ENCODE measurements at places on chromosomes 2 and 18.

DNA sequence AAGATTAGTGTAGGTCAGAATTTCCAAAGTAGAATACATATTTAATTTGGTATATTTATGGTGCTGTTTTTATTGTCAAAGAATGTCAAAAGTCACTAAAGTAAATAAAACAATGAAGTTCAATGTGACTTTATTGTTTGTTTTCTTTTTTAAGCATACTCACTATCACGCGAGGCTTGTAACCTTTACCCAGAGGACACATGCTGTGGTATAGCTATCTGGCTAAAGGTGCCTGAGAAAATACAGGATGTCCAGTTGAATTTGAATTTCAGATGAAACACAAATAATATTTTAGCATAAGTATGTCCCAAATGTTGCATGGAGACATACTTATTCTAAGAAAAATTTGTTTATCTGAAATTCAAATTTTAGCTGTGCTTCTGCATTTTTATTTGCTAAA is 103.3 kb upstream of the KLF7 start:
- no peak for DNase-seq

- no peak for DNase-seq
Observed at GRCh38 chr2:21452678-21453077, 328.9 kb downstream of the TDRD15 start.

GRCh38 chr2:196274387-196274809 is 103.0 kb upstream of the STK17B start:
- DNase-seq: no peak

GRCh38 chr2:197358931-197359330 is 48.4 kb upstream of the ANKRD44 start:
- DNase-seq: no peak

- no peak for DNase-seq
Observed at GRCh38 chr2:4049463-4049862, 346.1 kb downstream of the DCDC2C start.

DNA sequence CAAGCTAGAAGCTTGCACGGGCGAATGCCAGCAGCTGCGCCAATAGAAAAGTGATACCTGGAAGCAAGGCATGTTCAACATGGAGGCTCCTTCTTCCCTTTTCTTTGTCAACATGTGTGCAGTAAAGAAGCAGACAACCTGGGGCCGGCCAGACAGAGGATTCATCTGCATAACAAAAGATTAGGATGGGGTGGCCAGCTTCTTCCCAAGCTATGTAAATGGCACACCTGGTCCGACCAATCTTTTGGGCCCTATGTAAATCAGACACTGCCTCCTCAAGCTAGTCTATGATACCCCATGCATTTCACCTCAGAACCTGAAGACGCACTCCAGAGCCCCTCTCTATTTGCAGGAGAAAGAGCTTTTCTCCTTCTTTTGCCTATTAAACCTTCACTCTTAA is 66.4 kb upstream of the TGFA start:
- peak; percentile 52 for DNase-seq

DNA sequence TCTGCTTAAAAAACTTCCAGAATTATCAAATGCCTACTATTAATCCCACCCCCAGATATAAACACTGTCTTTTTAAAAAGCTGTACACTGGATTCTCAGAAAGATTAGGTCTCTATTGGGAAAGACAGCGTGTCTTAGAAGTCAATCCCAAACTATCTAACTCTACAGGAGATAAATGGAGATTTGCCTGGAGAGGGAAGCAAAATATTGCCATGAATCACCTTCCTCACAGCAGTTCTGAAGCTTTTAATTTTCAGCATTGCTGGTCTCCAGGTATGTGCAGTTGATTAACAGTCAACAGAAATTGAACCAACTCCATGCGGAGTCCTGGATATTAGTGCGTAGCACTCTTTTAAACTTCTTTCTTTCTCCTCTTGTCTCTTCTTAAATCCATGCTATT is 122.2 kb downstream of the DSC3 start:
- no peak for DNase-seq

GRCh38 chr2:137775529-137775928 is 188.7 kb upstream of the HNMT start:
- no peak for DNase-seq

- no peak for DNase-seq
Observed at GRCh38 chr2:53467467-53468180, 300.0 kb upstream of the CHAC2 start.

- no peak for DNase-seq
Observed at GRCh38 chr2:133194777-133195335, 373.4 kb downstream of the NCKAP5 start.

DNA sequence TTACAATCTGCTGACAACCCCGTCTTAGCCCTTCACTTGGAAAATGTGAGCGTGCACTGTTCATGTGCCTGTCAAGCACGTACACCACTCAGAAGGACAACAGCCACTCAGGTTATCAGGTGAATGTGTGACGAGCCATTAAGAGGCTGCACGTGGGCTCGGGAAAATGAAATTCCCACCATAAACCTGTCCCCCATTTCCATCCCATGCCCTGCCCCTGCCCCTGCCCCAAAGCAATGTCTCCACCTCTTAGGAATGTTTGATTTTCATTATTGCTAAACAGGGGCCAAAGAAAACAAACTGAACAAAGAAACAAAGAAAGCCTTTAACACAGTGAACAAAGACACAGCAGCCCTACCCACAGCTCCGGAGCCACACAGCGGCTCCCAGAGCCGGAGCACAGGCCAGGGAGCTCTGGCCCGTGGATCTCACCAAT is 90.5 kb downstream of the TMEM18 start:
- no peak for DNase-seq

DNA sequence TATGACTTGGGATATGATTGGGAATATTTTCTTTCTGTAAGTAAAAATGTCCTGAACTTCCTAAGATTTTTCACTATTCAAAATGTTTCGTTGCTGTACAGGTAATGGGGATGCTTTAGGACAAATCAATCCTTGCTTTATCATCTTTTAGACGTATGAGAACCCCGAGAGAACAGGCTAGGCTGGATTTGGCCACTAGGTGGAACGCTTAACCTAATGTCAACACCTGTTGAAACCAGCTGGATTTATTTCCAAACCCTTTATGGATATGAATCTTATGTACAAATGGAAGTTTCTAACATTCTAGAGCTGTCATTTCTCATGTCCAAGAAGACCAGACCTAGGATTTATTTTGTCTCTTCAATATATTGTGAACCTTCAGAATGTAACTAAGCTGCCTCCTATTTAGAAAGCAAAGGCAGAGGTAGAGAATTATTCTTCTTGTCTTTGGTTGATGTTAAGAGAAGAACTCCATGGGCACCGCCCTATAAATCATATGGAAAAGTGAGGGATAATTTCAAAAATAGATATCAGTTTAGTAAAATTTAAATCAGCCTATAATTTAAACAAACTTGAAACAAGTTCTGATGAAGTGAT is 96.7 kb downstream of the PMAIP1 start:
- no peak for DNase-seq

- no peak for DNase-seq
Observed at GRCh38 chr2:3580449-3580848, 5.4 kb downstream of the RPS7 start.

DNA sequence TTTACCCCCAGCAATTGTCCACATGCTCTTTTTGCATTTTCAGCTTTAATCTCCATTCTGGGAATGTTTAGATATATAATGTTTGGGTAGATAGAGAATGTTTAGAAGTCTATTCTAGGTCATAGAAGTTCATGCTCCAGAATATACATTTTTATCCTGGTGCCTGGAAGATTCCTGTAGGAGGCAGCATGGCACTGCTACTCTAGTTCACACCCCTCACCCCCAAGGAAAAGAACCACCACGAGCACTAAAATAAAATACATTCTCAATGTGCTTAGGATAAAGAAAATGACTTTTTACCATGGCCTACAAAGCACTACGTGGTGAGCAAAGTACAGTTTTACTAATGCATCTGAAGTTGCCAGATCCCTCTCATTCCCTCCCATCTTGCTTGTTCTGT is 53.8 kb downstream of the MYO1B start:
- no peak for DNase-seq

GRCh38 chr18:52045946-52046675 is 293.9 kb upstream of the DCC start:
- no peak for DNase-seq

GRCh38 chr2:37188570-37188969 is at the start of gene SULT6B1:
SULT6B1 (minus strand) TSS chr2:37188670; CDS start chr2:37188640, 30 bp downstream.
- DNase-seq: no peak

DNA sequence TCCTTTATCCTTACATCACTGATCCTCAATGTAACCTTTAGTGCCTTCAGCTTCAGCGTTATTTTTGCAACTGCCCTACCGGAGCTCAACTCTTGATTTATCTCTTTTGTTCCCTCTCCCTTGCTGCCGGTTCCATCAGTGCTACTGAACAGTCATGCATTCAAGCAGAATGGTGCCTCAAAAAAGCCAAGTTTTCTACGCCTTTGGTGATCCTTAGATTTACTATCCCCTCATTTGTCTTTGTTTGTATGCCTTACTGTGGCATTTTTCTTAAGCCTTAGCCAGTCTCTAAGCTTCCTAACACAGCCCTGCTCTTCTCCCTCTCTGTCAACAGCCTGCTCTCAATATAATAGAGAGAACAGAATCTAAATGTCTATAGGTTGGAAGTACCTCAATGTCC is 847.7 kb downstream of the CPS1 start:
- no peak for DNase-seq

DNA sequence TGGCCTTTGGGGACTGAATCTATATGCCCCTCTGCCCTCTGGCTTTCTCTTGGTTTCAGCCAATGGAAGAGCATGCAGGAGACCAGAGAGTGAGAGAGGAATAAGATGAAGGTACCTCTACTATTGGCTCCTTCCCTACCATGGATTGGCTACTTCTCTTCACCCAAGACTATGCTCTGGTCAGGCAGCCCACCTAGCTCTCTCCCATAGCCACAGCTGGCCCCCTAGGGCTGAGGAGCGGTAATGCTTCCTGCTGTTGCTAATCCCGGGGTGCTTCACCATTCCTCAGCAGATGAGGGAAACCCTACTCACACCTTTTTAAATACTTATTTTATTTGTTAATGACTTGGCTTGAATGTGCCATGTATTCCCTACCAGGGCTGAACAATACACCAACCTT is 142.4 kb downstream of the MREG start:
- peak; percentile 20 for DNase-seq

DNA sequence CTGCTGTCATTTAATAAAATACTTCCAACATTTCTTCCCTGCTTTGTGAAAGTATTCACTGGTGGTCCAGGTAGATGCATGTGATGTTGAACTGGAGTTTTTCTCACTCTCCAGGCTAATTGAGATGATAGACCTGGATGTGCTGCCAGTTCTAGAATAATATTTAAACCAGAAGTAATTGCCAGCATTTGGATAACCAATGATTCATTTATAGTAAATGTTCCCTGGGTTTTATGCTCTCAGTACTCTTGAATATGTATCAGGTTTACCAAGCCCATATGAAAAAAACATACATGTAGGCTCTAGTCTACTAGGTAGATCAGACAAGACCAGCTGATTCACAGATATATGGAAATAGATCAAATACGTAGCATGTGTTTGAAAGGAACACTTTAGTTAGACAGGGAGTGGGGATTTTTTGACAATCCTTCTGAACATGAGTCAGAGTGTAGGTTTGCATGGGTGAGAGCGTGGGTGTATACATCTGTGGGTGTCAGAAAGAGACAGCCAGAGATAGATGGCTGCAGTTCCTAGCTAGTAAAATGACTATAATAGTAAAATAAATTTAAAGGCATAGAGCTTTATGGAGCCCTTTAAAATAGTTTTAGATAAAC is 115.1 kb downstream of the NAB1 start:
- no peak for DNase-seq

DNA sequence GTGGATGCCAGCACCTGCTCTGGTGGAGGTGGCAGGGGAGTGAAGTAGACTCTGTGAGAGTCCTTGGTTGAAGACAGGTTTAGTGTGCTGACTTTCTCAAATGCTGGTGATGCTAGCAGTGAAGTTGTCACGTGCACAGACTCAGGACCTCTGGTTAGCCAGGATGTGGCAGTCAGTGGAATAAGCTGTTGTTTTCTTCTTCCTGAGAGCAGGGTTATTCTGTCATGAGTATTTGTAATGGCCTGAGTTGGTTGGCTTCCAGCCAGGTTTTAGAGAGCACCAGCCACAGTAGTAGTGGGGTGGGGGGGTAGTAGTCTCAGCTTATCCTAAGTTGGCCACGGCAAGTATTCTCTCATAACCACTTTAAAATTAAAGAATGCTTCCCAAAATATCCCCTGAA is 238.5 kb upstream of the FBXO11 start:
- DNase-seq: no peak

- DNase-seq: no peak
Observed at GRCh38 chr2:229152674-229153073, 118.4 kb downstream of the PID1 start.

- DNase-seq: no peak
Observed at GRCh38 chr2:196590286-196590685, 49.2 kb upstream of the CCDC150 start.

- no peak for DNase-seq
Observed at GRCh38 chr2:64491426-64491825, 32.7 kb upstream of the AFTPH start.

GRCh38 chr2:16745466-16745865 is 79.8 kb upstream of the CYRIA start:
- no peak for DNase-seq

- DNase-seq: no peak
Observed at GRCh38 chr2:141942006-141942789, 188.6 kb downstream of the LRP1B start.

DNA sequence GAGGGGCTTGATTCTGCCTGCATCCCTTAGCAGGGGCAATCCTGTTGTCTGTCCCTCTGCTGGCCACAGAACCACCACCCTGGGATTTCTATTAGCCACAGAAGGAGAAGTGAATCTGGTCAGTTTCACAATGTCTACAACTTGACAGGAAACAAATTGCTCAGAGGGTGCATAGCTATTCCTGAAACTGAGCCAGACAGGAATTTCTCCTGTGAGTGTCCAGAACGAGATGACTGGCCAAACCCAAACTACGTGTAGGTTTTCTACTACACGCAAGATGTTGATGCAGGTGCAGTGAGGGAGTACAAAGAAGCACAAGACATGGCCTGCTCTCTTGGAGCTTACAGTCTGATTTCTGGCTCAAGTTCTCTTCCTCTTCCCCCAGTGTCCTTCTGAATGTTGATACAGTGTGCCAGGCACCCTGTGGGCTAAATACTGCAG is 201.9 kb downstream of the CLIP4 start:
- DNase-seq: no peak

DNA sequence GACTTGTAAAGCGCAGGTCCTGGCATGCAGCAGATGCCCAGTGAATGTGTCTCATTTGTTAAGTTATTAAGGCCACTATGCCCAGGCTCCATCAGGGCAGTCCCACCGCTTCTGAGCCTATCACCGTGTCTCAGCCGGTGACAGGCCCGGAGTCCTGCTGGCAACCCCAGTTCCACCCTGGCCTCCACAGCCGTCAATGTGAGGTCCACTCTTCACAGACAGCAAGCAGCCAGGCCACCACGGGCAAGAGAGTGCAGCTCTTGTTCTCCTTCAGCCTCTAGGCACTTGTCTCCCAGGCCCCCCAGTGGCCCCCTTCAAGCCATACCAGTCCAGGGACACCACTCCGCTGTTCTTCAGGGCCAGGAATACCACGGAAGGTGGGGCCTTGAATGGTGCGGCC is 22.6 kb downstream of the CFAP65 start:
- no peak for DNase-seq

- DNase-seq: no peak
Observed at GRCh38 chr2:19881908-19882265, 19.9 kb downstream of the TTC32 start.

All from iPS DF 6.9 (cell line).